Retina (tissue), 1 donor: ENCODE measurements at places on chromosomes 13 and 19.

DNA sequence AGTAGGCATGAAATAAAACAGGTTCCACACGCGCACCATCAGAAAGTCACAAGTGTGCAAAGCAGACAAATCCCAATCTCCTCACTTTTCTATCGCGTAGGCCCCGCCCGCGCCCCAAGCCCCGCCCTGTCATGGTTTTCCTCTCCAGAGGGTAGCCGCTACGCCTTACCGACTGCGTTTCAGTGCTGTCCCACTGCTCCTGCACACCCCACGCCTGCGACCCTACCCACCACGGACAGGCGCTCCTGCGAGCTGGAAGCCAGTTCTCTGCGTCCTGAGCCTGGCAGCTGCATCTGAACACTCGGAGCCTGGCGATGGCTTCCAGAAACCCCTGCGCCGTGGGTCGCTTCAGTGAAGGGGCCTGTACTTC is 379 bp upstream of the ZNF470 start:
- no peak for DNase-seq

DNA sequence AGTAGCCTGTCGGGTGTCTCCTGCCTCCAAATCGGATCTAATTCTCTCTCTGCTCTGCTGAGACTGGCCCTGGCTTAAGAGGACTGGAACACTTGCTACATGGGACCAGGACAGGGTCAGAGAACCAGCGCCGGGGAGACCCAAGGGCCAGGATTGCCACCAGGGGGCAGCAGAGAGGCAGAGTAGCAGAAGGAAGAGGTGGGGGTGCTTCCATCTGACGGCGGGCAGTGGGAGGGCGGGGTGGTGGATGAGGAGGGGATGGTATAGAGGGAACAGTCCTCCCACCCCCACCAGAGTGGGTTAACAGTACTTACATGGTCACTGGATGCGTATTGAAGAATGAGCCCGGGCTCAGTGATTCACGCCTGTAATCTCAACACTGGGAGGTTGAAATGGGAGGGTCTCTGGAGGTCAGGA is 11.9 kb downstream of the SELENOW start:
- DNase-seq: peak; percentile 83

DNA sequence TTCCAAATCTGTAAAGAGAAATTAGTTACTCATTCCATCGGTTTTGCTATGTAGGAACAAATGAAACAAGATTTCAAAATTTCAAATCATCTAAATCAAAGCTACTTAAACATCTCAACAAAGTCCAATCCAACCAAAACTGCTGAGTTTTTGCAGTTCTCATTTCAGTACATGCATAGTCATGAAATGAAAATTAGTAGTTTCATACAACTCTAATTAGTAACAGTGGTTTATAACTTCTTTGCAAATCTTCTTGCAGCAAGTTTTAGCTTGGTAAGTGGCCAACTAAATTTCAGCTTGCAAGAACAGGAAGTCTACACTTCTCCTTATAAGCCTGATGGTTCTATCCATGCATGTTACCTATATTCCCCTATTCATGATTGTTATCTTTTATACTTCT is 75.6 kb downstream of the SPRY2 start:
- DNase-seq: no peak

DNA sequence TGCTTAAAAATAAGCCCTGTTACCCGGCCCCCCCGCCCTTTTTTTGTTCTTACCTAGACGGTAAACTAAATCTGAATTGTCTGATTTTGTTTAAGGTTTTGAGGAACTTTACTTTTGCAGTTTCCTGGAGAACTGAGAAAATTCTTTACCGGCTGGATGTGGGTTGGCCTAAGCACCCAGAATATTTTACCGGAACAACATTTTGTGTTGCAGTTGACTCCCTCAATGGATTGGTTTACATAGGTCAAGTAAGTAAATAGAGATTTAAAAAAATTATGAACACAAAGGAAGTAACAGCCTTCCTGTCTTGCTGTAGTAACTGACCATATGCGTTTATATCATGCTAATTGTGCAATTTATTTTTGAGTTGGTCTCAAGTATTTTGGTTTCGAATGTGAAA is 785 bp downstream of the NHLRC3 start:
- DNase-seq: no peak

GRCh38 chr19:3270902-3271301 is 46.4 kb downstream of the CELF5 start:
- peak; percentile 44 for DNase-seq

GRCh38 chr19:10416083-10416379 is 4.3 kb upstream of the PDE4A start:
- no peak for DNase-seq

DNA sequence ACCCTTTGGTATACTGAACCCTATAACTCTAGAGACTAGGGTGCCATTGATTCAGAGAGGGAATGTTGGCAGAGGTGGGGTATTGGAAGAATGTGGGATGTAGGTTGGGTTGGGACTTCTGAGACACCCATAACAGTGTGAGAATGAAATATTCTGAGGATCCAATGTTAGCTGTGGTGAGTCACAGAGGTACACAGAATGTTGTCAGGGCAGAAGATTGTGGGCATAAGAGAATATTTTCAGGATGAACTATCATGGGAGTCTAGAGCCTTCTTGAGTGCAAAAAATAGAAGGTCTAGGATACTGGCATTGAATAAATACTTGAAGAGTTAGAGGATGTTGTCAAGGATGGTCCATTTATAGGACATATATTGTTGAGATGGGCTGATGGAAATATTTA is 9.0 kb downstream of the KLK13 start:
- DNase-seq: no peak

GRCh38 chr19:42558450-42559150 is 30.3 kb upstream of the CEACAM1 start:
- no peak for DNase-seq

- peak; percentile 59 for DNase-seq
Observed at GRCh38 chr13:66887088-66887487, 343.0 kb downstream of the PCDH9 start.

DNA sequence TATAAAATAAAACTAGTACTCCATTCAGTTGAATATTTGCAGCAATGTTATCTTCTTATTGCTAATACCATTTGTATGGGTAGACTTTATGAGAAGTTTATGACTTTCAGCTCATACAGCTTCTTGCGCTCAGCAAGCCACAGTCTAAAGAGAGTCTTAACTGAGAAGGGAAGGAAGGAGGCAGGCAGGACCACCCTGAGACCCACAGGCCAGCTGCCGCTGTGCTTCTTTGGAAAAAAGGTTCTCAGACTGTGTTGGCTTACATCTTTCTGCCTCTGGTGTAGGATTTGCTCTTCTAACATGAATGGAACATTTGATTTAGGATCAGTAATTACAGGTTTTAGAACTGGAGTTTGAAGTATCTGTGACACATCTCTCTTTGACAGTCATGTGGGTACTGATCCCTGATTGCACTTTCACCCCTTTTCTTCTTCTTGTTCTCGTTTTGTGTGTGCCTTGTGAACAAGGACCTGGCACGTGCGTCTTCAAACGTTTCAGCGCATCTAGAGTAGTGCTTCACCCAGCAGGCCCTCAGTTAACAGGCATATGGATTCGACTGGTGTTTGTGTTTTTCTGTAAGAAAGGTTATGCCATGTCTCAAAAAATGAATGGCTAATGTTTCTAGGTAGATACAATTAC is 7.1 kb upstream of the GPR18 start:
- DNase-seq: peak; percentile 17

DNA sequence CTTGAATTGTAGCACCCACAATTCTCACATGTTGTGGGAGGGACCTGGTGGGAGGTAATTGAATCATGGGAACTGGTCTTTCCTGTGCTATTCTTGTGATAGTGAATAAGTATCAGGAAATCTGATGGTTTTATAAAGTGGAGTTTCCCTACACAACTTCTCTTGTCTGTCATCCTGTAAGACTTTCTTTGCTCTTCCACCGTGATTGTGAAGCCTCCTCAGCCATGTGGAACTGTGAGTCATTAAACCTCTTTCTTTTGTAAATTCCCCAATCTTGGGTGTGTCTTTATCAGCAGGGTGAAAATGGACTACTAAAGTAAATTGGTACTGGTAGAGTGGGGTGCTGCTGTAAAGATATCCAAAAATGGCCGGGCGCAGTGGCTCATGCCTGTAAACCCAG is 215.6 kb downstream of the LIG4 start:
- no peak for DNase-seq

GRCh38 chr13:85230691-85231093 is 568.5 kb downstream of the SLITRK6 start:
- no peak for DNase-seq

- no peak for DNase-seq
Observed at GRCh38 chr19:32464279-32464678, 58.7 kb downstream of the DPY19L3 start.

GRCh38 chr19:11519138-11519537 is 9.8 kb downstream of the ECSIT start:
- no peak for DNase-seq

DNA sequence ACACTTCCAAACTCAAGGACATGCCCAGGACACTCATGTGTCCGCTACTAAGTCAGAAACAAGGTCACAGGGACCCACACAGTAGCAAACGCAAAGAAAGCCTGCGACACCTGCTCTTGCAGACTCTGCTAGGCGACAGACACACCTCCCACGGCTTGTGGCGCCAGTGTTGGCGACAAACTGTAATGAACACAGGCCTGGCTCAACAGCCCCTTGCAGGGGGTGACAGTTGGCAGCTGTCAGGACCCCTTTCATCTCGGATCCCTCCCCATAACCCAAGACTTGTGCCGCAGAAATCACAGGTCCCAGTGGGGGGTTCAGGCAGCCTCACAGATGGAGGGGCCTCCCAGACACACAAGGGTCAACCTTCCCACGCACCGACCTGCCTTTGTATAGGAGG is 364 bp downstream of the CKM start:
- peak; percentile 69 for DNase-seq

DNA sequence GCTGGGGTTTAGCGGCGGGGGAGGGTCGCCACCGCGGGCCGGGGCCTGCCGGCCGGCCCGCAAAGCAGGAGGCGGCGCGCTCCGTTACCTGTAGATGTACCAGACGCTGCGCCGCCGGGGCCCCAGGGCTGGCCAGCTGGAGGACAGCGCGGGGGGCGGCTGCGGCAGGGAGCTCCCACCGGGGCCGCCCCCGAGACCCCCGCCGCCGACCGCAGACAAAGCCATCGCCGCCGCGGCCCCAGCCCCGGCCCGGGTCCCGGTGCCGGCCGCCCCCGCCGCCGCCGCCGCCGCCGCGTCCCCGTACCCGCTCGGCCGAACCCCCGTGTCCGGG is 24.8 kb downstream of the SHANK1 start:
- no peak for DNase-seq
